LoVo (cell line): ENCODE measurements at places on chromosomes 3 and 15.

DNA sequence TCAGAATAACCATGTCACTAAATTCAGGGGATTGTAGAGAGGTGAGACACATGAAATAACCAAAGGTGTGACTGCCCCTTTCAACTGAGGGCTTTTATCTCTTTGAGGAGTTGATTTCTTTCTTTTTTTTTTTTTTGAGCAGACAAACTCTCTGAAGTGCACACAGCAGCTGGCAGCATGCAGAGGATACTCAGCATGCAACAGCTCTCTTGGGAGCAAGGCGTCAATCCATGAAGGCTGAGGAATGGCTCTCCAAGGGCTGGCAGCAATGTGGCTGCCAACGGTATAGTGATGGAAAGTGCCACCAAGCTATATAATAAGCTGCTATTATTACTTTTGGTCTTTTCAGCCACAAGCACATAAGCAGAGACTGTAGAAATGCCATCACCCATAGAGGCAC, 226.7 kb upstream of the FEZF2 start:
- no peak for DNase-seq

DNA sequence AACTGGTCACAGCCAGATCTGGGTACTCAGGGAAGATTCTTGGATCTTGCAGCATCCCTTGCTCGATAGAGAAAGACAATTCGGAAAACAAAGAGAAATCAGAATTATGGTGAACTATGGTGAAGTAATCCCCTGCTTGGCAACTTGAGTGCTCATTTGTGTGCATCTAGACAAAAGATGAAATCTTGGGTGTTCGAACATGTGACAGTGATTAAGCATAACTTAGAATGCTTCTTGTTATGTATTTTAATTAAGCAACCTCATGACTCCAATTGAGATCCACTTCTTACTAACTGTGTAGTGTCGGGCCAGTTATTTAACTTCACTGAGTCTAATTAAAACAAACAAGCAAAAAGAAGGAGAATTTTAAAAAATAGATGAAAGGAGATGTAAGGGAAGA, 56.5 kb downstream of the ZNF385D start:
- no peak for DNase-seq

- no peak for DNase-seq
These were observed 10.2 kb downstream of the ZIC4 start for GRCh38 chr3:147395899-147396711.

GRCh38 chr3:105626739-105627138, 242.1 kb downstream of the CBLB start:
- DNase-seq: no peak

GRCh38 chr3:195522254-195523023, 20.7 kb downstream of the PPP1R2 start:
- DNase-seq: peak; percentile 46

DNA sequence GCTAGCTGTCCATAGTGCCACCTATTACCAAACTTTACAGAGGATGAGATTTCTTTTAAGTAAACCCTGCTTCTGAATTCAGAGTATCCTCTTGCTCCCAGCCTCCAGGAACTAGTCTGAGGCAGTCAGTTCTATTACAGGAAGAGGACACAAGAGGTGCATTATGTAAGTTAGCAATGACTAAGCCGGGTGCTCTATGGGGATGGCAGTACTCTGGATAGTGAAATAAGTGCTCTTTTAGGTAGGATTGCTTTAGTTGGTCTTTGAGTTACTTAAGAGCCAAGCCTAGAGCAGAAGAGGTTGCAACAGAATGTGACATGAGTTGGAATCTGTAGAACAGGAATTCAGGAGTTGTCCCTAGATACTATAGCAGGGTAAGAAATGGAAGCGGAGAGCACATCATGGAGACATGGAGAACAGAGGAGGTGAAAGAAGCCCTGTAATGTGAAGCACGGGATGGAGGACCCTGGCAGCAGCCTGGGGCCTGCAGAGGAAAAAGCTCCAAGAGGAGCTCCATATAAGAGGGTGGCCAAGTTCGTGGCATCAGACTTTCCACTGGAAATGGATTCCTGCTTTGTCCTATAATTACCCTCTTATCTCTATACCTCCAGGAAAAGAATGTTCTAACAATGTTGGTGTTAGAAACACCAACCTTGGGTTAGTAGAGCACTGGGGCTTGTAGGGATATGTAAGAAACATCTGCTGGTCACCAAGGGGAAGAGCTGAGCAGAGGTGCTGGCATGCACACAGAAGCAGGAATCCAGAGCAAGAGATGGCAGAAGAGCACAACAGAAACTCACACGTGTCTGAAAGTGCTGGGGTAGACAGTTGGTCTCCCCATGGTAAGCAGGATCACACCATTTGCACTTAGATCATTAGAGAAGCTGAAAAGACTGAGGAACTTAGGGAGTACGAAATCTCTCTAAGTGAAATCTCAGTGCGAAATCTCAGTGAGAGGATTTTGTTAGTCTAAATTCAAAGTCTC, 851.1 kb downstream of the FHIT start:
- DNase-seq: no peak

- no peak for DNase-seq
These were observed 403.2 kb downstream of the ZIC1 start for GRCh38 chr3:147812186-147812911.

GRCh38 chr3:115418583-115418982, 204.7 kb upstream of the GAP43 start:
- no peak for DNase-seq

DNA sequence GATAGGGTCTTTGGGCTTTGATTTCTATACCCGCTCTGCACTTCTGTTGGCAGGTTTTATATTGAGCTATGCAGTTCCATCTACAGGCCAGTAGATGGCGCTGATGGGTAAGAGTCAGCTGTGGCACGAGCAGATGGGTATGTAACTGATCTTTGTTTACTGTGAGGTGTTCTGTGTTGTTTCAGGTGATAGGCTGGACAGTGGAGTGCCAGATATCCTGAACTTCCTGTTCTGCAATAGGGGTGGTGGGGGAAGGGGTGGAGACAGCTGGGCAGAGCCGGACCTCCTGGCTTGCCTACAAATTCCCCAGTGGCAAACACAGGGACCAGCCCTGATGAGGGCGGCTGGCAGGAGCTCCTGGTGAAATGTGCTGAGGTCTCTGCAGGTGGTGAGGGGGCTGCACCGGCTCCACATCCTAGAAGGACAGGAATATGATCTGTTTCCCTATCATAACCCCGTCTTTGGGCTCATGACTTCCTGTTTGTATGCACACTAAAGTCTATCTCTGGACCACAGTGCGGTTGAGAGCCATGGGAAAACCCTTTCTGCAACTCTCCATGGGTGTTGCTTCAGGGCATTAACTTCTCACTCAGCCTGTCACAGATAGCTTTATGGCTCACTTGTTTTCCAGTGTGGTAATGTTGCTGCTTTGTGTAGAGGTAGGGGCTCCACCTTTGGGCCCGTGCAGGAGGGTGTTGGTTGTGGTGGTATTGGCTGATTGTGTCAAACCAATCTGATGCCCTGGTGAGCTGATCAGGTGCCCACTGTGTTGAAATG, 13.4 kb upstream of the FAM98B start:
- DNase-seq: peak; percentile 78

DNA sequence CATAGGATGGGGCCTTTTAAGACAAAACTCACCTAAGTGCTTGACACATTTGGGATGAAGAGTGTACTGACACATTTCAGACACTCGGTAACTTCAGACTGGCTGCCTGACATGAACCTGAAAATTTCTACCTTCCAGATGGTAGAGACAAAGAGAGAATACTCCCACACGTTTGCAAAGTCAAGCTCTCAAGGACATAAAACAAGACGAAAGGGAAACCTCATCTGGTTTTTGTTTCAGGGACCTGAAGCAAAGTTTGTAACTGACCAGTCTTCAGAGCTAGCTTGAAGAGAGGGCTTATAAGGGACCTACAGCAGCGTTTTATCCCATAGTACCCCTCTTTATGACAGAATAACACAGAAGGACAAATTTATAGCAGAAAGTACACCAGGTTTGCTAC, 41.9 kb downstream of the ZNF621 start:
- no peak for DNase-seq

DNA sequence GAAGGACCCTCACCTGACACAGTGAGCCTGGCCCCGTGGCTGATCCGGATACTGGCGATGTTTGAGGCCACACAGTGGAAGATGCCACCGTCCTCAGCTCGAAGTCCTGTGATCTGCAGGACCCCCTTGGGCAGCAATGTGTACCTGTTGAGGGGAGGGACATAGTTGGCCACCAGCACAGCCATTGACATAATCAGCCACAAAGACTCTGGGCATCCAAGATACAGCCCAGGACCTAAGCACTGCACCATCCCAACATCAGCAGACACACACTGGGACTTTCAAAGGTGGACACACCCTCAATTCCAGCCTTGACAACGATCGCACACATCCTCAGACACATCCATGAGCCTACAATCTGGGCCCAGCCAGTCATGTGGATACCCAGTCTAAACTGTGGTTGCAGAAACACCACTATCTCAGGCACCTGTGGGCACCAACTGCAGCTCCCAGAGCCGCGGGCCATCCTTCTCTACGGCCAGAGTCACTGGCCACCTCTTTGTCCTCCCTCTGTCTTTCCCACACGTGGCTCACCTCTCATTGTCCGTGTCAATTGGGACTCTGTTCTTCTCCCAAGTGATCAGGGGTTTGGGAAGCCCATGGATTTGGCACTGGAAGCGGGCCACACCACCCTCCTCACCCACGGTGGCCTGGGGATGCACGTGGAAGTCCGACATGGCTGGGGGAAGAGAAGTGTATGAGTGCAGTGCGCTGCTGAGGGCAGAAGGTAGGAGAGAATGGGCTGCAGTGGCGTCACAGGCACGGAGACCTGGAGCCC, 31.0 kb downstream of the RNU5B-1 start:
- DNase-seq: no peak

- DNase-seq: peak; percentile 49
These were observed 29.9 kb downstream of the MBNL1 start for GRCh38 chr3:152298393-152299248.

- no peak for DNase-seq
These were observed 1.3 kb upstream of the TRIM59 start for GRCh38 chr3:160450846-160451245.

DNA sequence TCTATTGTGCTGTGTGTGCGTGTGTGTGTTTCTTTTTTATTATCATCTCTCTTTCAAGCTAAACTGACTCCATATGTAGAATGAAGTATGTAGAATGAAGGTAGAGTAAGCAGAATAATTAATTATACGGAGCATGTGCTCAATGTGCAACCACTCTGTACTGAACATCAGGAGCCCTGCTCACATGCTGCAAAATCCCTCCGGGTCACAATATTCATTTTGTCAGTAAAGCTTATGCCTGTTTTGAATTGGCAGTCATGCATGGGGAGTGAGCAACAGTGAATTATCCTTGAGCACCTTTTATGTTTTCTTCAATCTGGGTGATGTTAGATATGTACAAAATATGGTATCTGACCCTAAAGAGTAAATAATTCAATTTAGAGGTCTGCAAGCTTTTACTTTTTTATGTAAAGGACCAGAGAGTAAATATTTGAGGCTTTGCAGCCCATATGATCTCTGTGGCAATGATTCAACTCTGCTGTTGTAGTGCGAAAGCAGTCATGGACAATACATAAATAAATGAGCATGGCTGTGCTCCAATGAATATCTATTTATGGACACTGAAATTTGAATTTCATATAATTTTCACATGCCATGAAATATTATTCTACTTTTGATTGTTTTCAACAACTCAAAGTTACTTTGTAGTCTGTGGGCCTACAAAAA, 199.9 kb downstream of the VGLL3 start:
- no peak for DNase-seq

DNA sequence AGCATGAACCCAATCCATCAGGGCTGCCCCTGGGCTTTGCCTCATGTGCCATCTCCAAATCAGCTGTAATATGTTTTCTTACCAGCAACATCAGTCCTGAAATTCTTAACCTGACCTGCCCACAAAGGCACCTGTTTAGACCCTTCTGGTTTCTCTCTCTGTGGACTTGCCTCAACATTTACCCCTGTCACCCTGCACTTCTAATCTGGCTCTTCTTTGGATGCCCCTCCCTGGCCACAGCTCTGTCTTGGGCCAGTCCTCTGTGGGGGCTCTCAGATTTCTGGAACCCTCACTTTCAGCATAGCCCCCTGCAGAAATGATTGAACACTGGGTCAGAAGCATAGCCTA, 168.7 kb upstream of the STAC start:
- no peak for DNase-seq

DNA sequence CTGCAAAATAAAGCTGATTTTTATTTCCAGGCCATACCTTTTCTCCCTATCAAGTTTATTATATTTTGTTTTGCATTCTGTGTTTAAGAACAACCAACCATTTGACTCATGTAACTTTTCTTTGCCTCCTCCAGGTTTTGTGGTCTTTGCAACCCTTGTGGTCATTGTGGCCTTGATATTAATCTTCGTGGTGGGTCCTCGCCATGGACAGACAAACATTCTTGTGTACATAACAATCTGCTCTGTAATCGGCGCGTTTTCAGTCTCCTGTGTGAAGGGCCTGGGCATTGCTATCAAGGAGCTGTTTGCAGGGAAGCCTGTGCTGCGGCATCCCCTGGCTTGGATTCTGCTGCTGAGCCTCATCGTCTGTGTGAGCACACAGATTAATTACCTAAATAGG, 27.6 kb downstream of the NIPA2 start:
- no peak for DNase-seq
